ENCODE measurements at places on chromosomes 11 and 22.

- DNase-seq = no peak
Observed at GRCh38 chr11:62719302-62719978, 7.8 kb downstream of the HNRNPUL2 start.

GRCh38 chr22:32465661-32466060 is 1.4 kb upstream of the BPIFC start:
- no peak for DNase-seq

GRCh38 chr22:25092119-25092518 is 107.5 kb upstream of the CRYBB3 start:
- no peak for DNase-seq

DNA sequence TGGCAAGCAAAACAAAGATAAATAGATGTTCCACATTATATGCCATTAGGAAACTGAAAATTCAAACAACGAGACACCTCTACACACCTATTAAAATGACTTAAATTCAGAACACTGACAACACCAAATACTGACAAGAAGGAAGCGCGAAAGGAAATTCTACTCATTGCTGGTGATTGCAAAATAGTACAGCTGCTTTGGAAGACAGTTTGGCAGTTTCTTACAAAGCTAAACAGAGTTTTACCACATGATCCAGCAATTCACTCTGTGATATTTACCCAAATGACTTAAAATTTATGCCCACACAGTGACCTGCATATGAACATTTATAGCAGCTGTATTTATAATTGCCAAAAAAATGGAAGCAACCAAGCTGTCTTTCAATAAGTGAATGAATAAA is 232.6 kb downstream of the CASP12 start:
- DNase-seq = no peak

GRCh38 chr11:12686246-12687060 is 12.2 kb downstream of the TEAD1 start:
- DNase-seq = no peak

DNA sequence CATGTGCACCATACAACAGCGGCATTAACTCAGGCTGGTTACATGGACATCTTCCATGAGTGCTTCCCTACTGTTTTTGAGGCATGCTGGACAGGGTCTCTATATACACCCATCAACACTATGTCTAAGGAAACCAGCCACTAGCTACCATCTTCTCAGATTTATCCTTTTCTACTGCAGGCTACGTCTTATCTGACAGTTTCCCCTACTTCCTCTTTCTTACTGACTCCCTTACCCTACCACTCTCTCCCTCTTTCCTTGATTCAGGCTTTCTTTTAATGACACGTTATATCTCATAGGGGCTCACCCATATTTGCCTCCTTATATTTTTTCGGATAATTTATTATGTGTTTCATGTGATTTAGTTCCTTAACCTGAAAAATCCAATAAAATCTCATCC is 41.8 kb downstream of the DDI1 start:
- DNase-seq = no peak

GRCh38 chr11:111098091-111098490 is 147.4 kb upstream of the POU2AF2 start:
- DNase-seq = no peak

DNA sequence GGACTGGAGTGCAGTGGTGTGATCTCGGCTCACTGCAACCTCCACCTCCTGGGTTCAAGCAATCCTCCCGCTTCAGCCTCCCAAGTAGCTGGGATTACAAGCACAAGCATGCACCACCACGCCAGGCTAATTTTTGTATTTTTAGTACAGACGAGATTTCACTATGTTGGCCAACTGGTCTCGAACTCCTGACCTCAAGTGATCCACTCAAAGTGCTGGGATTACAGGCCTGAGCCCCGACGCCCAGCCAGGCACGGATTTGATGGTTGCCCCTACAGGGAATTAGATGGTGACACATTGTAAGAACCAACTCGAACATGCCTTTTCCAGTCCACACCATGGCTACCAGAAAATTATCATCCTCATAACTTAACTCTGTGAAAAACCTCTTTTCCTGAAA is 26.8 kb upstream of the RTL6 start:
- no peak for DNase-seq

DNA sequence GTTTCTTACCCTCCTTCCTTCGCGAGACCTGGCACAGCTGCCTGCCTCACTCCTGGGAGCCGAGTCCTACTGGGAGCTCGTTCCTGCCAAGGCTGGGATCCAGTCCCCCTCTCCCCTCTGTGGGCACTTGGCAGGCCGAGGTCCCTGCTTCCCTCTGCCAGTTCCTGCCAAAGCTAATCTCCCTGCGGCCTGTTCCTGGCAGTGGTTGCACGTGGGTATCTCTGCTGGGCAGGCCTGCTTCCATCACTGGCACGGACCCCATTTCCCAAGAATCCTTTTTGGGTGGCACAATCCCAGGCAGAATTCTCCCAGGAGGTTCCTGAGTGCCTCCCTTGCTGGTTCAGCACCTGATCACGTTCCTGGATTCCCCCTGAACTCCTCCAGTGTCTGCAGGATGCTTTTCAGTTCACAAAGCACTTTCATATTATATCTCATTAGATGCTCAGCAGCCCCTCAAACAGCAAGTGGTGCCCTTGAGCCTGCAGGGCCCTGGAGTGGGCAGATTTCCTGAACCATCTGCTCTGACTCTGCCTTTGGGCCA is 96.5 kb downstream of the RRM1 start:
- no peak for DNase-seq

DNA sequence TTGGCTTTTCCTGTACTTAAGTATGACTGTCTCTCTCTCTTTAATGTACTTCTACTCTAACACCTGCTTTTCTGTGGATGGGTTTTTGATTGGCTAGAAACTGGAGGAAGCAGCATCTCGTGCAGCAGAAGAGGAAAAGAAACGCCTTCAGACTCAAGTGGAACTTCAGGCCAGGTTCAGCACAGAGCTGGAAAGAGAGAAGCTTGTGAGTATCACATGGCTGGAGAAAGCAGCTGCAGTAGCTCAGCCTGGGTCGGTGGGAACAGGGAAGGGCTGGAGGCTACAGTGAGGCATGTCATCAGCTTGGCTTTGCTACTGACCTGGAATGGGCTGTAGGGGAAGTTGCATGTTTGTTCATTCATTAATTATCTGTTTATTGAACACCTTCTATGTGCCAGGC is 74.2 kb downstream of the SWAP70 start:
- no peak for DNase-seq

GRCh38 chr22:41237707-41238569 is 2.8 kb downstream of the CHADL start:
- DNase-seq = peak; percentile 57

- peak; percentile 59 for DNase-seq
Observed at GRCh38 chr11:114317787-114318137, 21.6 kb downstream of the NNMT start.

- DNase-seq = no peak
Observed at GRCh38 chr22:42108848-42109247, 18.3 kb upstream of the NDUFA6 start.

DNA sequence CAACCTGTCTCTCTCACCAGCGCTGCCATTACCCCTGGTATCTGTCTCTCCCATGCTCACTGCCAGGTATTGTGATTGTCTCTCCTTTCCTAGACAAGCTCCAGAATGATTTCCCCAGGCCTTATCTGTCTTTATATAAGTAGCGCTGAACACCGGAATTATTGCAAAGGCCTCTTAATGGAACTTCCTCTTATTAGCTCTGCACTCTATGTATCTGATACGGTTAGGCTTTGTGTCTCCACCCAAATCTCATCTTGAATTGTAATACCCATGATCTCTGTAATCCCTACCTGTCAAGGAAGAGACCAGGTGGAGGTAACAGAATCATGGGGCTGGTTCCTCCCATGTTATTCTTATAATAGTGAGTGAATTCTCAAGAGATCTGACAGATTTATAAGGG is 39.3 kb downstream of the DDI1 start:
- DNase-seq = no peak

DNA sequence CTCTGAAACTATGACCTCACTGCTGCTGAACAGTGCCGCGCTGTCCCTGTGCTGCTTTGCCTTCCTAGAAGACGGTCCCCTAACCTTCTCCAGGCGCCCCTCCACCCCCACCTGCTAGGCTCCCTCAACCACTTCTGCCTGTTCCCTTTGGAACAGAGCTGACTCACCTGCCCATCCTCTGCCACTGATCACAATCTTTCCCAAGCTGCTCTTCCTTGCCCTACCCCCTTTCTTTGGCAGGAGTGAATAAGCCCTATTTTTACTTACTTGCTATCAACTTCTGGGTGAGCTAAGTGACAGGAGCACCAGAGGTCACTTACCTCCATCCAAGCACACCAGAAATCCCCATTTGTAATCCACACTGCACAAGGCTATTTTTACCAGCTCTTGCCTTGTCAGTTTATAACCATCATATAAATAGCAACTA is 116.0 kb upstream of the BID start:
- no peak for DNase-seq

GRCh38 chr11:12454782-12455181 is 77.4 kb downstream of the PARVA start:
- no peak for DNase-seq

DNA sequence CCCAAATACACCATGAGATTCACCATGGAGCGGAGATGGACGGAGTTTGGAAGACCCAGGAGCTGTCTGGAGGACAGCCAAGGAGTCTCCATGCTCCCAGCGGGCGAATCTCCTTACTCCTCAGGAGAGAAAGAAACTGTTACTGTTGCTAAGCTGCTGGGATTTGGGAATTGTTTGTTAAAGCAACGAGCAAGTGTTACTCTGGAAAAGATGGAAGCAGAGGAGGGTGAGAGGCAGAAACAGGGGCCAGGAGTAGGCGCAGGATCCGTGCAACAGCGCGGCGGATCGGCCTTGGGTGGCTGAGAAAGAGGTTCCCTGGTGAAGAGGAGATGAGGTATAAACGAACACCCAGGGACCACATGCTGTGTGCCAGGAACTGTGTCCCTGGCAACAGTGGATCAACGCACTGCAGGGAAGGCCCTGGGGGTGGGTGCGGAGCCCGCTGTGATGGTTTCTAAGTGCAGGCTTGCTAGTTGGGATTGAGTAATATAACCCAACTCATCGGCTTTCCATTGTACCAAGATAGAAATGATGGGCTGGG is 1436.4 kb downstream of the BRD1 start:
- DNase-seq = no peak

- peak; percentile 0 for DNase-seq
Observed at GRCh38 chr11:3074912-3075589, 17.8 kb upstream of the CARS1 start.

DNA sequence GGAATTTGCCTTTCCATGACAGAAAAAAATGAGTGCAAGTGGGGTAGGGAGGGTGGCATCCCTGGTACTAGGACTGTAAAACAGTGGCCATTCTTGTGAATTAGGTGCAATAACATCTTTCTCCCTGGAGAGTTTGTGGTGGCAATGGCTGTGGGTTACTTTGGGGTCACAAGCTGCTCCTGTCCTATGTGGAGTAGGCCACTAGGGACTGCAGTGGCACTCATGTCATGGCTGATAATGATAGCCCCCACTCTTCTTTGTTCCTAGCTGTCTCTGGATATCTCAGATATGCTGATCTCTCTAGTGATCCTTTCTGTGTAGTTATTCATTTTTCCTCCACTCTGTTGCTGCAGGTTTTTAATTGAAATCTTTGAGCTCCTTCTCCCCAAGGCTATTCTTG is 270.5 kb upstream of the CHORDC1 start:
- no peak for DNase-seq

- DNase-seq = no peak
Observed at GRCh38 chr11:3635641-3636375, 6.0 kb downstream of the ART5 start.

DNA sequence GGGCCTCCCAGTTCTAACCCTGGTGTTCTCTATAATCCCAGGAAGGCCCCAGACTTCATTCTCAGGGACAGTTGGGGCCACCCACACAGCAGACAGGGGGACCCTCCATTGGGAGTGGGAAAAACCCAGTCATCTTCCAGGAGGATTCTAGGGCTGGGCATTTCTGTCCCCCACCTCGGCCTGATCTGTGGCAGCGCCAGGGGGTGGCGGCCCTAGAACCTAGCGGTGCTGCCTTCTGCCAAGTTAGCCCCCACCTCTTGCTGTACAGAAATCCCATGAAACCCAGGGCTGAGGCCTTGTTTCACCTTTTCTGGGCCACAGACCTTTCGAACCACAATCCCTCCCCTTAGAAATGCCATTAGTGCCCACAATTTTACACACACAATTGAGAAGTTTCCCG is 9.6 kb downstream of the CHST1 start:
- DNase-seq = no peak

GRCh38 chr11:28757725-28758515 is 649.7 kb downstream of the METTL15 start:
- DNase-seq = no peak

- peak; percentile 48 for DNase-seq
Observed at GRCh38 chr22:50261615-50262459, at the start of gene MAPK12. MAPK12 (minus strand) TSS chr22:50261683; CDS start chr22:50261509, 174 bp downstream.

DNA sequence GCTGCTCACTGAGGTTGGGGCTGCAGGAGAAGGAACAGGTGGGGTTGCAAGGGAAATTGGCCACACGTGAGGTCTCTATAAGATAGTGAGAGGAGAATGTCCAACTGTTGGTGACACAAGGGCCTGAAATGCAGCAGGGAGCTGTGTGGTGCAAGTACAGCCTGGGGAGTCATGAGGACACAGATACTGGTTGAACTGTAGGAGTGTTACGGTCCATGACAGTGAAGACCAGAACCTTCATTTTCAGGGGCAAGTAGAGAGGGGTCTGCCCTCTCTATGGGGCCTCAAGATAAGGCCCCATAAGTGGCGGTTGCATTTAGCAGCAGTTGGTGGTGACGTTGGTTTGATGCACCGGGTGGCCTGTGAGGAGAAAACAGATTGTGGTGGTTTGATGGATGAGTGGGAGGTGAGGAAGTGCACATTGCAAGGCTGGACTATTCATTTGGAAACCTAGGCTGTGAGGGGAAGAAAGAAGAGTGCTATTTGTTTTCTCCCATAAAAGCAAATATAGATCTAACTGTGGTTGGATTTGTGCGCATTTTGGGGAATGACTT is 39.4 kb downstream of the MICAL2 start:
- DNase-seq = no peak

DNA sequence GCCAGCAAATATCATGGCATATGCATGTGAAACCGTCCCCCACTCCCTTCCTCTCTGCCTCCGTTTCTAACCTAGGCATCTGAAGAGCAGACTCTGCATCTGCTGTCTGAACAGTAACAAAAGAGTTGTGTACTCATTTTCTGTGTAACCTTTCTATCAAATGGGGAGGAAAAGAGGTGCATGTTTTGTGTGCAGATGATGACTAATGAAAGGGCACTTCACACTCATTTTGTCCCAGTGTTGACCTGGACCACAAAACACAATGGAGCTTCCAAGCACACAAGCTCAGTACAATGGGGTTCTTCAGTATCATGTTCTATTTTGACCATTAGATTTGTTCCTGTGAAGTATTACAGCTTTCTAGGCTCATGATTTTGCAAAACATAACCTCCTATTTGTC is 13.0 kb downstream of the JHY start:
- DNase-seq = no peak

DNA sequence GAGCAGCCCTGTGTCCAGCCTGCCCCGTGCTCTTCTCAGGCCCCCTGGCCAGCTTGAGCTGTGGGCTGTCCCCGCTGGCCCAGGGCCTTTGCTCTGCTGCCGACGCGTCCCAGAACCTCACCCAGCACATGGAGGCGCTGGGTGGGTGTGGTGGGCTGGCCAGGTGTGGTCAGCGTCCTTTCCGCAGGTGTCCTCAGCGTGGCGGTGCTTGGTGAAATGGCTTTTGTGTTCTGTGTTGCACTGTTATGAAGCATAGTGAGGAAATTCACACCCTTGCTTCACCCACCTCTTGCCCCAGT is 37.4 kb downstream of the GRAMD4 start:
- DNase-seq = no peak

All from SHP77 (cell line).